ENCODE measurements at places on chromosomes 5 and 9. TPM values are rescaled to one million over a fixed set of nuclear protein-coding genes. Genes with fewer than 3 reads are reported as not detected.

- peaks cover 6% of the 10 kb centered on the region for H3K4me1 ChIP-seq
- no peak overlapping the region for H3K27ac ChIP-seq
- peaks cover 3% of the 10 kb centered on the region for H3K27me3 ChIP-seq
- DNase-seq: no peak
Measured at GRCh38 chr9:116479056-116479544, 208.0 kb upstream of the TRIM32 start.

SPINK4 gene
- total RNA-seq: not detected

DNA sequence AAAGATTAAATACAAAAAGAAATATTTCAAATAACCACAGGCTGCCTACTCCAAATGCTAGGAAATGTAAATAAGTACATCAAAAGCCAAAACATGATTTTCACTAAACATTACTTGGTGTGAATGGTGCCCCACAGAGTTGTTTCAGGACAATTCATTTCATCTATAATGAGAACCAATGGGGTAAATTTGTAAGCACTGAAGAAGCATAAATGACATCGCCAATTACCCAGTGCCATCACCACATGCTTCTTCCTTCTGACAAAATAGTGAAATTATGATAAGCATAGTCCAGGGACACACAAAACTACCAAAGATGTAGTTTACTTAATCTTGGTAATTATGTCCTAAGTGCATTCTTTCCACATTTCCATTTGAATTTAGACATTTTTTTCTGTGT is 510.4 kb upstream of the TYRP1 start:
- H3K4me3 ChIP-seq: no peak overlapping the region
- H3K4me1 ChIP-seq: no peaks in the 10 kb centered on the region
- H3K27me3 ChIP-seq: no peaks in the 10 kb centered on the region
- no peaks in the 10 kb centered on the region for H3K36me3 ChIP-seq

DNA sequence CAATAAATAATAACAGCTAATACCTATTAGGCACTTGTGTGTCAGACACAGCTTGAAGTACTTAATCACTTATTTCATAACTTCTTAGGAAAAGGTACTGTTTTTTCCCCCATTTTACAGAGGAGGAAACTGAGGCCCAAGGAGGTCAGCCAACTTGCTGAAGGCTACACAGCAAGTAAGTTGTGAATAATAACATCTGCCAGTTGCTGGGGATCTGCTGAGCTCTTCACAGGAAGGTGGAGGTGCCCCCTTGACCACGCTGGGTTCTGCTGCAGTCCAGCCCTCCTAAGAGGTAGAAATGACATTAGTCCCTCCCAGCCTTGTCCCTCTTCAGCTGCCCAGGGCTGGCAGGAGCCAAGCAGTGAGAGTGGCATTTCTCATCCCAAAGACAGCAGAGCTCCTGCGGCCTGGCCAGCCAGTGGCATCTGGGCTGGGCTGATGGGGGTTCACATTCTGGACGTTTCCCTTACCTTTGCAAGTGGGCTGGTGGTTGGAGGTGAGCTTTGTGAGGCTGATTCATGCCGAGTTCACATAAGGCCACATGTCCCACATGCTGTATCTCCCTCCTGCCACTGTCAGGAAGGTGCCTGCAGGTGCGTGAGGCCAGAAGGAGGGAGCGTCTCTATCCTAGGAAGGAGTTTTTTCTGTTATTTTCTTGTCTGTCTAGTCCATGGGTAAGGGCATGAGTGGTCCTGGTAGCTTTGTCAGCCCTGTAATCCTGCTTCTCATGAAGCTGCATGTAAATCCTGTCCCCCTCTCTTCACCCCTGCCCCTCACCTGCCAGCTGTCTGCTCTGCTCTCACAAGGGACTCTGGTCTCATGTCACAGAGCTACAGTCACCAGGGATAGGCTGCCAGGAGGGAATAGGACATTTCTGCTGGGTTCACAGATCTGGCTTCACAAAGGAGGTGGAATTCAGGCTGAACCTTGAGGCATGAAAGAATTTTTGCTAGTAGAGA is 171.7 kb downstream of the MACROH2A1 start:
- peaks cover 3% of the 10 kb centered on the region for H3K36me3 ChIP-seq
- no peaks in the 10 kb centered on the region for H3K4me1 ChIP-seq
- no peak for DNase-seq
- H3K27me3 ChIP-seq: peaks cover 8% of the 10 kb centered on the region
- no peak overlapping the region for H3K27ac ChIP-seq
- no peak overlapping the region for H3K4me3 ChIP-seq

DNA sequence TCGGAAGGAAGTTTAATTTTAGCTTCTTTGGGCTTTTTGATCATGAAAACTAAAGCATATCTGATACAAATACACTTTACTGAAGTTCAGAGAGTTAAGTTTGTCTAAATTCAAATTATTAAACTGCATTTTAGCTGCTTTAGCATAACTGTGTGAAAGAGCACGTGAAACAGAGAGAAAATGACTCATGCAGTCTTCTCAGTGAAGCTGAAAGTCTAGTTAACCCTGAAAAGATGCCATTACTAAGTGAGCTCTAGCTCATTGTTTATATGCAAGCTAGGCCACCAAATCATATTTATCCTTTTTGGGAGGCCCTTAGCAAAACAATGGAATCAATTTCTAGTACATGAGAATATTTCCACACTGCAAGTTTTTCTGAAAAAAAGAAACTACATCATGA is 27.6 kb downstream of the TPD52L3 start:
- no peak overlapping the region for H3K4me3 ChIP-seq
- DNase-seq: no peak
- H3K4me1 ChIP-seq: no peaks in the 10 kb centered on the region
- H3K36me3 ChIP-seq: no peaks in the 10 kb centered on the region

GRCh38 chr9:131062969-131063368 is 33.4 kb upstream of the AIF1L start:
- H3K4me1 ChIP-seq: no peaks in the 10 kb centered on the region
- no peak overlapping the region for H3K27ac ChIP-seq
- peaks cover 1% of the 10 kb centered on the region for H3K27me3 ChIP-seq

DOK3 gene
- 51.4 TPM for total RNA-seq

DNA sequence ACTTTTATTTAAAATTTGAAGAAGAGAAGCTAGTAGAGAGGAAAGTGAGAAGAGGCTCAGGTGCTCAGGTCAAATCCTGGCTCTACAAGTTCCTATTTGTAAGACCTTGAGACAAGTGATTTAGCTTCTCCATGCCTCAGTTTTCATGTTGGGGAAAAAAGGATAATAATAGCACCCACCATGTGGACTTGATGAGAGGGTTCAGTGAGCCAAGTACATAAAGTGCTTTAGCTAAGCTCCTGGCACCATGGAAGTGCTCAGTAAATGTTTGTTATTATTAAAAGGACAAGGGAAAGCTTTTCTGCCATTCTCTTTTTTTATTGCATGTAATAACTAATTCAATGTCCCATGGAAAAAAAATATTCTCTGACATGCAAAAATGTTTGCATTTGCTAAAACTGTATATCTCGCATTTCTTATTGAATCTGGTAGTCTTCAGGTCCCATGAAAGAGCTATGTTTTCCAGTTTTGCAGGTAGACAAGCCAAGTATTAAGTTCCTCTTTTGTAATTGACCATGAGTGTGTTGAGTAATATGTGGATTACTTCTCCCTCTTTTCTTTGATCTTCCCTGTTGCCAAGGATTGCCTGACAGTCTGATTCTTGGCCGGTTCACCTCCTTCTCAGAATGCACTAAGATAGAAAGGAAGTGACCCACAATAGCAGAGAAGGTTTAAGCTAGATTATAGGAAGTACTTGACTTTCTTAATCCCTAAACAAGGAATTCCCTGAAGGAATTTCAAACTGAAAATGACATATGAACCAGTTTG is 45.6 kb upstream of the TRIM32 start:
- no peak for DNase-seq
- no peak overlapping the region for H3K27ac ChIP-seq
- no peak overlapping the region for H3K4me3 ChIP-seq
- no peaks in the 10 kb centered on the region for H3K4me1 ChIP-seq
- H3K36me3 ChIP-seq: no peaks in the 10 kb centered on the region

GRCh38 chr5:178640331-178641045 is 13.6 kb upstream of the CLK4 start:
- peaks cover 9% of the 10 kb centered on the region for H3K4me1 ChIP-seq
- H3K27ac ChIP-seq: no peak overlapping the region
- no peak overlapping the region for H3K4me3 ChIP-seq
- H3K36me3 ChIP-seq: peaks cover 12% of the 10 kb centered on the region

GRCh38 chr9:97445119-97445701 is 33.3 kb downstream of the TDRD7 start:
- H3K36me3 ChIP-seq: peaks cover 6% of the 10 kb centered on the region
- H3K27me3 ChIP-seq: peaks cover 4% of the 10 kb centered on the region
- H3K27ac ChIP-seq: no peak overlapping the region
- peaks cover 15% of the 10 kb centered on the region for H3K4me1 ChIP-seq
- DNase-seq: no peak

GRCh38 chr5:138686668-138687067 is 66.6 kb upstream of the CTNNA1 start:
- no peak for DNase-seq
- H3K4me3 ChIP-seq: no peak overlapping the region
- no peaks in the 10 kb centered on the region for H3K36me3 ChIP-seq
- H3K27ac ChIP-seq: no peak overlapping the region
- H3K27me3 ChIP-seq: no peaks in the 10 kb centered on the region

PPIC gene
- total RNA-seq: 25.6 TPM

OCLN gene
- 26.4 TPM for total RNA-seq

DNA sequence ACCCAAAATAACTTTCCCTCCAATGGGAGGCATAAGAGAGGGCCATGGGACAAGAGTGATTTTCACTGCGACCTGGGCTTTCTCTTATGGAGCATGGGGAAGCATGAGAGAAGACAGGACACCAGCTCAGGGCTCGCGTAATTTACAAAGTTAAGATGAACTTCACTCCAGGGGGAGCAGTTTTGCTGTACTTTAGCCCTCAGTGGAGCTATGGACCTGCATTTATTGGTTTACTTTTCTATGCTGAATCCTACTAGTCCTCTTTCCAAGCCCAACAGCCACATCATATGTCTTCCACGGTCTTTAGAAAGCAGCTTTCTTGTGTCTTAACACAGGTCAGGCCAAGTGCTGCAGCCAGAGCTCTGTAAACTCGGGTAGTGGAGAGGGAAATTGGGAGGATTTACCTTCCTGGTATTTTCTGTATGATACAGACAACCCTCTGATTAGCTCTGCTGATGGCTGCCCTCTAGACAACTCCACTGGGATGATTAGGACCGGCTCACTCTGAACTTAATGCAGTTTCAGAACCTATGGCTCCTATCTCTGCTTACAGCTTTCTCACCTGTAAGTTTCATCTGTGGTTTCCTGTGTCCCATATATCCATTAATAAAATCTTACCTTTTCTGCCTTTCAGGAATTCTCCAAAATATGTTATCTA is 581.0 kb upstream of the RORB start:
- H3K36me3 ChIP-seq: no peaks in the 10 kb centered on the region
- H3K4me1 ChIP-seq: peaks cover 4% of the 10 kb centered on the region
- no peak overlapping the region for H3K27ac ChIP-seq
- no peak overlapping the region for H3K4me3 ChIP-seq

GAPT gene
- total RNA-seq: 1.4 TPM

DNA sequence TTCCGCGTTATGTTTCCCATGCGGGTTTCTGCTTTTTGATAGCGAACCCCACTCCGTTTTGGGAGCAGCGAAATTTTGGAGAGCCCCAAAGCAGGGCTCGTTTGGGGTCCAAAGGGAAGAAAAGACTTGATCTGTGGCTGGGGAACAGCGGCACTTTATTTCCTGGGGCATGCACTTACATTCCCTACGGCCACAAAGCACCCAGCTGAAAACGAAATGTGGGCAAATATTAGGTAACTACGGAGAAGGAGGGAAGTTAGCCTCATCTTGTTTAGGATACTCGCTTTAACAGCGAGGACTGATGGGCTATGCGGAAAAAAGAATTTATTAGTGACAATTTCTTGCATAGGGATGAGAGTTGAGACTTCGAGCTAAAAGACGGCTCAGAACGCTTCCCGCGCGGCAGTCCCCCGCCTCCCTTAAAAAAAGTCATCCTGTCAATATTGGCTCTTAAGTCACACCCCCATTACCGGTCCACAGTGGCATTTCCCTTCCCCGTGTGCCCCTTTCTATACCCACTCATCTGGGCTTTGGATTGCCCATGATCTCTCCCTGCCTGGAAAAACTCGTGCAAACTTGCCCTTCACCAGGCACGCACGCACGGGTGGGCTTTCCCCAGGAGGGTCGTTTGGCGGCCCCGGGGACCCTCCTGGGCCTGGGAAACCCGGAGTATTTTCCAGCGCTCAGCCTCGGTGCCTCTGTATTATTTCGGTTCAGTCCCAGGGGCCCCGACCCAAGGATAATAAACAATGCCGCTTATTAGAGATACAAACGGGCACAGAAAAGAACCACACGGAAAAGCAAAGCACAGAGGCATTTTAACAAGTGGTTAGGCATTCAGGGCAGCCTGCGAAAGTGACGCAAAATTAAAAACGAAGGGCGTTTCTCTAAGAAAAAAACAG is 35.8 kb upstream of the NFIB start:
- DNase-seq: no peak
- peaks cover 31% of the 10 kb centered on the region for H3K27me3 ChIP-seq
- peaks cover 66% of the 10 kb centered on the region for H3K4me1 ChIP-seq
- peaks cover 17% of the 10 kb centered on the region for H3K36me3 ChIP-seq

ERP44 gene
- 14.5 TPM for total RNA-seq

- no peak overlapping the region for H3K4me3 ChIP-seq
- H3K27me3 ChIP-seq: no peaks in the 10 kb centered on the region
- no peaks in the 10 kb centered on the region for H3K36me3 ChIP-seq
- H3K4me1 ChIP-seq: peaks cover 2% of the 10 kb centered on the region
- DNase-seq: no peak
Measured at GRCh38 chr9:99852617-99853016, 30.9 kb downstream of the NR4A3 start.

- H3K36me3 ChIP-seq: no peaks in the 10 kb centered on the region
- no peak overlapping the region for H3K4me3 ChIP-seq
- DNase-seq: no peak
- H3K4me1 ChIP-seq: peaks cover 5% of the 10 kb centered on the region
Measured at GRCh38 chr5:158017469-158017868, 158.5 kb upstream of the CLINT1 start.

DNA sequence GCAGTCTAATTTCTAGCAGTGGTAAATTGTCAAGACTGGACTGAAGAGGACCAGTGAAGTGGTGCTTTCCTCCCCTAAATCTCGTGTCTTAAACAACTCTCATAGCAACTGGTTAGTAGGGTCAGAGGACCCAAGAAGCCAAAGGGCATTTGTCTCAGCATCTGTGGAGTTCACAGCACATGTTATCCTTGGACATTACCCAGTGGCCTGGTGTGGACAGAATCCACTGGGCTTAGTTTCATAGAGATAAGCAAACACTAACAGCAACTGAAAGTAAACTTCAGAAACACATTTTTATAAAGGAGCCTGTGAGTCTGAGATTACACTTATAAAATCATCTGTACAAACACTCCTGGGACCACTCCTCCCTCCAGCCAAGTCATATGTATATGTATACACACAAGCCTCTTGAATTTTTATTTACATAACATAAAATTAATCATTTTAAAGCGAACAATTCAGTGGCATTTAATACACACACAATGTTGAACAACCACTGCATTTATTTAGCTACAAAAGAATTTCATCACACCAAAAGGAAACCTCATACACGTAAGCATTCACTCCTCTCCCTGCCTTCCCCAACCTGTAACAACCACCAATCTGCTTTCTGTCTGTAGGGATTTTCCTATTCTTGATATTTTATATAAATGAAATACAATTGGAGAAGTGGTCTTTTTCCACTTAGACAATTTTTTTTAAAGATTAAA is 457.8 kb downstream of the RASEF start:
- DNase-seq: no peak
- no peak overlapping the region for H3K4me3 ChIP-seq
- no peaks in the 10 kb centered on the region for H3K4me1 ChIP-seq
- no peaks in the 10 kb centered on the region for H3K27me3 ChIP-seq

DNM1 gene
- total RNA-seq: 8.0 TPM

Measured in endothelial cell (in vitro differentiated cells).